Naive thymus-derived CD8-positive, alpha-beta T cell (primary cell): ENCODE measurements at places on chromosomes 3 and 15.
A peak's percentile ranks its signal among the peaks of the same experiment; 100 is the strongest.

DNA sequence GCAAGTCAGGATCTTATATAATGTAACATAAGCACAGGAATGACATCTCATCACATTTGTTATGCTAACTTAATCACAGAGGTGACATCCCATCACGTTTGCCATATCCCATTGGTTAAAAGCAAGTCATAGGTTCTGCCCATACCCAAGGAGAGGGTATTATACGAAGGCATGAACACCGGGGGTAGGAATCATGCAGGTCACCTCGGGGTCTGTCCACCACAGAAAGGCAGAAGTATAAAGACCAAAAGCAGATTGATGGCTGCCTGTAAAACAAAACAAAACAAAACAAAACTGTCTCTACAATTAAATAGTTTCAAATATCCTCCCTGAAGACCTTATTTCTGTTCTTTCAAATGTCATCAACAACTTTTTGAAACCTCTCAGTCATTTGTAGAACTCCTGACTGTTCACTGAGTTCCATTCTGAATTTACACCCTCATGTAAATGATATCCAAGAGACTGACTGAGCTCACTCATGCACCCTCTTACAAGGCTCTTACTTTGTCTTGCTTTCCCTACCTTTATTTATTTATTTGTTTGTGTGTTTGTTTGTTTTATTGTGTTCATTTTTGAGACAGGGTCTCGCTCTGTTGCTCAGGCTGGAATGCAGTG lies 22.7 kb upstream of the ZNF639 start:
- DNase-seq: no peak

GRCh38 chr3:25338158-25338725 lies 89.8 kb upstream of the RARB start:
- no peak for DNase-seq

- DNase-seq: peak; percentile 30
Measured at GRCh38 chr3:44476181-44476611, 1.3 kb downstream of the ZNF445 start.

- no peak for DNase-seq
Measured at GRCh38 chr15:90924375-90924774, 8.0 kb downstream of the HDDC3 start.

DNA sequence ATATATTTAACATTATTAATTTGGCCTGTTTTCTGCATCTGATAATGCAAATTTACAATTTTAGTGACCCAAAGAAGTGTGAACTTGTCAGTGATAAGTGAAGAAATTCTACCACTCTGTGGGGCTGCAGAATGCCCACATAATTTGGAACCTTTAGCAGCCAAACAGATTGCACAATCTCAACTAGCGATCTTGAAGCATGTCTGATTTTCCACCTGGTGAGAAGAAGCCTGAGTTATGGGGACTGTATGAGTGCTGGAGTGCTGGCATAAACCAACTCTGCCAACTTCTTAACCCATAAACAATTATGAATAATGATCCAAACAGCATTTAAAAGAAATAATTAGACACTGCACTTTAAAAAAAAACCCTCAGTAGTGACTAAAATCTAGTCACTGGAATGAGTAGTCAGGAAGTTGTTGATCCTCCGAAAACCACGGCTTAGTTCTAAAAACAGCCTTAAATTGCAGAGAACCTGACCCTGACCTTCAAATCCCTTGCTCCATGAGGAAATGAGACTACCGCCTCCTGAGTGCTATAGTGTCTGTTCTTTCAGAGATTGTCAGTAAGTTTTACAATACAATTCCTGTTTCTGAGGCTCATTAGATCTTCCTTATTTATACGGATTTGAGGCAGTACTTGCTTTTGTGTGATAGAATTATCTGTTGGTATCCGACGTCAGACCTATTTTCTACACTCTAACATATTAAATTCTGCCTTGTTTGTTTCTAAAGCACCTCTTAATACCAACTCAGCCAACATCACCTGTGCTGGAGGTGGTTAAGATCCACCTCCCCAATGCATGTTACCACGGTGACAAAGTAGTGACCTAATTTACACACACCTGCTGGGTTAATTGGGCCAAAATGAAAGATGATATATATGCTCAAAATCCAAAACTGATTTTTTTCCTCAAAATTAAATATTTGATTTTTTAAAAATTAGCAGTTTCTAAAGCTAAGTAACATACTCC lies 267.7 kb downstream of the ZBTB20 start:
- DNase-seq: no peak
